ENCODE measurements at places on chromosomes 2 and 18. TPM values are rescaled to one million over a fixed set of nuclear protein-coding genes. Genes with fewer than 3 reads are reported as not detected.

DNA sequence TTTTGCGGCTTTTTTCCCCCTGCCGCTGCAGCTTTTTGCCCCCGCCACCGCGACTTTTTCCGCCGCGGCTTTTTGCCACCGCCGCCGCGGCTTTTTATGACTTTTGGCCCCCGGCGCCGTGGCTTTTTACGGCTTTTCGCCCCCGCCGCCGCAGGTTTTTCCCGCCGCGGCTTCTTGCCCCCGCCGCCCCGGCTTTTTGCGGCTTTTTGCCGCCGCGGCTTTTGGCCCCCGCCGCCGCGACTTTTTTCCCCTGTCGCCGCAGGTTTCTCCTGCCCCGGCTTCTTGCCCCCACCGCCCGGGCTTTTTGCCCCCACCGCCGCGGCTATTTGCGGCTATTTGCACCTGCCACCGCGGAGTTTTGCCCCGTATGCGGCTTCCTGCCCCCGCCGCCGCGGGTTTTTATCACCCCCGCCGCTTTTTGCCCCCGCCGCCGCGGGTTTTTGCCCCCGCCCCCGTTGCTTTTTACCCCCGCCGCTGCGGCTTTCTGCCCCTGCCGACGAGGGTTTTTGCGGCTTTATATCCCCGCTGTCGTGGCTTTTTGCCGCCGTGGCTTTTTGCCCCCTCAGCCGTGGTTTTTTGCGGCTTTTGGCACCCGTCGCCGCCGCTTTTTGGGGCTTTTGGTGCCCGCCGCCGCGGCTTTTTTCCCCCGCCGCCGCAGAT, 2750.9 kb downstream of the RPIA start:
- DNase-seq, result no peak

GRCh38 chr2:34534761-34535160, 935.7 kb upstream of the FAM98A start:
- DNase-seq, result no peak

Gene FAM124B
- not detected for total RNA-seq

DNA sequence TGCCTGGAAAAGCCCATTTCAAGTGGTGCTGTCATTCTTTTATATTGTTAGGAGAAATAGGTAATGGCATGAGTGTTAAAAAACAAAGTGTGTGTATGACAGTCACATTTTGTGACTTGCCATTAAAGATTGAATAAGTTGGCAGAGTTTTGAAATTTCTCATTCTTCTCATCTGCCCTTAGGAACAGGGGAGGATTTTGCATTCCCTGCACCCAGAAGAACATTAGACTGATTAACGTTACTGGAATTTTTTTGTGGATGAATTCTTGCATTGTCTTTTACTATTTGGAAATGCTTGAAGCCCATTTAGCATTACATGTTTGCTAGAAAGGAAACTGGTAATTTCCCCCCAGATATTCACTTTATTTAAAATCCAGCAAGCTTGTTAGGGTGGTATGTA, 162.2 kb downstream of the BABAM2 start:
- no peak for DNase-seq

Gene WDR33
- total RNA-seq, result 22.3 TPM

DNA sequence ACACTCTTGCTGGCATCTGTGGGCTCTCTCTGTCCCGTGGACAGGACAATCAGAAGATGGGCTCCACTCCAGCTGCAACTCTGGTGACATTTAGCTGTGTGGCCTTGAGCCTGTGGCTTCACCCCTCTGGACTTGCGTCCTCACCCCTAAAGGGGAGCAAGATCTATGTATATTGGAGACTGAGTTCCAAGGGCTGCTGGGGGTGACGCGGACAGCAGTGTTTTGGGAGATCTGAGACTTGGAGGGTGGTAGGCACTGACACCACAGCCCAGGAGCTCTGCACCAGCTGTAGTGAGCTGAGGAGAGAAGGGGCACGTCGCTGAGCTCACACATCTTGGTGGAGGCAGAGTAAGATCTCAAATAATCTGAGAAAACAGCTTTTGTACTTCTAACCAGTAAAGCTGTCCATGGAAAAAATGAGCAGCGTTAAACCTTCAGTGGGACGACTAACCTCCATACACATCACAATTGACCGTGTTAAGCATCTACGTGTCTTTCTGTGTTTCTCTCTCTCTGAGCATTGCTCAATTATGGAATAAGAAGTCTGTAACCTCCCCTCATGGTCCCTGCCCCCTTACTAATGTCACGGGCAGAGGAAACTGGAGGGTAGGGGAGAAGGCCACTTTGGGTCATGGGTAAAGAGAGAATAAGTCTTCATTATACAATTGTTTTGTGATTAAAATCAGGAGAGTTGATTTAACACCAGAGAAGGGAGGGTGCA, 85.8 kb downstream of the SH3RF3 start:
- no peak for DNase-seq

DNA sequence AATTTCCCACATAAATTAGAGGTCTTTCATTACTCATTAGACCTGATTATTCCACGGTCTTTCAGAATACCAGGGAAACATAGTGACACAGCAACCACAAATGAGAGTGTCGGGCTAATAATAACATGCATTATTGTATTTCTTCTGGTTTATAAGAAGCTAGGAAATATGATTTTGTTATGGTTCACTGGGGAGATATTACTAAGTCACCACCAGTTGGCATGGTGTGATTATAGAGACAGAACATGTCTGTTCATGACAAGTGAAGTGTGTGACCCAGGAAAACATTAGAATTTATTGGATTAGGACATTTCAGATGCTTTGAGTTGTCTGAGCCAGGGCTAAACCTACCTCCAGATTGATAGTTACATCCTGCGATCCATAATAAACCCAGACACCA, 494.4 kb downstream of the FBXO15 start:
- no peak for DNase-seq

Gene BUB1
- total RNA-seq, result 10.2 TPM

Gene CCDC150
- 4.4 TPM for total RNA-seq

- no peak for DNase-seq
These were observed 34.1 kb downstream of the ITGB6 start for GRCh38 chr2:160165996-160166395.

GRCh38 chr2:19021100-19021476, 337.3 kb downstream of the OSR1 start:
- peak; percentile 39 for DNase-seq

GRCh38 chr2:232275670-232276069, 102.9 kb upstream of the ALPP start:
- DNase-seq, result no peak

DNA sequence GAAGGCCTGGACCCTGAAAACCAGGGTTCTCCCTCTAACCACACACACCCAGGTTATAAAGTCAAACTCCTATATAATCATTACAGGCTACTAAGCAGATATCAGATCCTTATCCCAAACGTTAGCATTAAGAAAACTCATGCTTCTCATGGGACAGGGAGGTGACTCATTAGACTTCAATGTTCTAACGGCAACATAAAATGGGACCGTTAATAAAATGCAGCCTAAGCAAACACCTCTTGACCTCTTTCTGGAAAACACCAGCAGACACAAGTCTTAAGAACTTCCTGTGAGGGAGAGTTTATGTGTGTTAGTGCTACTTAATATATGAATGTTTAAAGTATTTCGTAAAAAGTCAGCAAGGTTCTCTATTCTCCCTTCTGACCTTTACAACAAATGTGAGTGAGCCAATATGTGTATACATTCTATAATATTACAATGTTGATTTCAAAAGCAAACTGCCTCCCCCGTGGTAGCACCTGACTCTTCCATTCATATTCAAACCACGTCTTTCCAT, 31.7 kb downstream of the LPIN2 start:
- peak; percentile 92 for DNase-seq

GRCh38 chr2:172329416-172329773, 98.0 kb upstream of the ITGA6 start:
- no peak for DNase-seq

Gene MAP2
- 58.1 TPM for total RNA-seq

Gene NDC80
- total RNA-seq, result 4.4 TPM

- DNase-seq, result no peak
These were observed 389.6 kb downstream of the TRIB2 start for GRCh38 chr2:13106302-13106701.

DNA sequence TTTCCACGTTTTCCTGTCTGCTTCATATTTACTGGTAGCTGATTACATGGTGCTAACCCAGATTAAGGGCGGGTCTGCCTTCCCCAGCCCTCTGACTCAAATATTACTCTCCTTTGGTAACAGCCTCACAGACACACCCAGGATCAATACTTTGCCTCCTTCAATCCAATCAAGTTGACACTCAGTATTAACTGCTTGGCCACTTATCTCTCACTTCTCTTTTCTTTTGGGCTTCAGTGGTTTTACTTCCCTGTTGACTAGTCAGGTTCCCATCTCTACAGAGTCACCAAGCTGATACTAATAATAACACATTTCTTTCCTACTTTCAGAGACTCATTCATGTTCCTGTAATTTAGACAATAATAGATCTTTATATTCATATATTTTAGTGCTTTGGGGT, 302.2 kb upstream of the MAP2 start:
- DNase-seq, result no peak

DNA sequence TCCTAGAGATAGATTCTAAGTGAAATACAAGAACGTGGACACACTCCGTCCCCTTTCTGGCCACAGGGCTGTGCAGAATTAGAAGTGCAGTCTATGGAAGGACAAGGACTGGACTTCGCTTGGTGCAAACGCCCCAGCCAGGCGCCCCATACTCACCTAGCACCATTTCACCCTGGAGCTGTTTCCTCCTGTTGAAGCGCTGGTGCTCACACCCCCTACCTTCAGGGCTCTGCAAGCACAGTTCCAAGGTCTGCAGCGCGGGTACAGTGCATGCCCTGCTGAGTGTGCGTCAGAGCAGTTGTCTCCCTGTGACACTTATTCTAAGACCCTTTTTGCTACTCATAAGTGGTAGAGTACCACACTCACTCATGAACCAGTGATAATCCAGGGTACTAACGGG, 3.0 kb downstream of the HPCAL1 start:
- DNase-seq, result no peak

Gene EVX2
- not detected for total RNA-seq

DNA sequence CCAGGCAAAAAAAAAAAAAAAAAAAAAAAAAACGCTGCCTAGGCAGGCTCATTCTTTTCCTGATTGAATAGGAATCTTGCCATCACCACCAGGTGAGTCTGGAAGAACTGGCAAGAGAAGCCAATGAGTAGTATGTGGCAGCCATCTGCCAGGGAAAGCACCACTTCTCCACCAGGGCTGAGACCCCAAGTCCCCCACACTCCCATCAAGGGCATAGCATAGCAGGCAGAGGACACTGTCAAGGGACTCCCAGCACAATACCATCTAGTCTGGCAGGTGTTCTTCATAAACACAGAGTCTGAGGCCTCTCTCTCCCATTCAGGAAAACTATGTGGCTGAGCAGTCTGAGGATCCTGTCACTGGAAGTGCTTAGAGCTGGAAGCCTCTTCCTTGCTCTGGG, 538.1 kb upstream of the DSEL start:
- DNase-seq, result no peak

GRCh38 chr2:161434118-161434517, 18.0 kb downstream of the TBR1 start:
- no peak for DNase-seq

GRCh38 chr18:49701190-49701589, 112.1 kb downstream of the ACAA2 start:
- no peak for DNase-seq

DNA sequence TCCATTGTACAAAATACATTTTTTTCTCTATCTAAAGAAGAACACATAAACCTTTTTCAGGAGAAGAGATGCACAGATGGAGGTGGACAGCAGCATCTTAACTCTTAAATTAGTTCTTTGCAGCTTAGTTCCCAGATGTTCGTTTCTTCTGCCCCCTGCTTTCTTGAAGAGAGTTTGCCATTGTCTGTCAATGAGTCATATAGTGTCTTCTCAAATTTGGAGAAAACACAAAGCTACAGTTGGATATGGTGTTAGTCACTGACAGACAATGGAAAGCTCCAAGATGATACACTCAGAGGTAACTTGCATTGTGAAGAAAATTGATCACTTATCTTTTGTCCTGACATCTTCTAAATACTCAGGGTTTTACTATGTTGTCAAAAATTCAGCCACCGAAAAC, 48.8 kb upstream of the TMEFF2 start:
- no peak for DNase-seq

DNA sequence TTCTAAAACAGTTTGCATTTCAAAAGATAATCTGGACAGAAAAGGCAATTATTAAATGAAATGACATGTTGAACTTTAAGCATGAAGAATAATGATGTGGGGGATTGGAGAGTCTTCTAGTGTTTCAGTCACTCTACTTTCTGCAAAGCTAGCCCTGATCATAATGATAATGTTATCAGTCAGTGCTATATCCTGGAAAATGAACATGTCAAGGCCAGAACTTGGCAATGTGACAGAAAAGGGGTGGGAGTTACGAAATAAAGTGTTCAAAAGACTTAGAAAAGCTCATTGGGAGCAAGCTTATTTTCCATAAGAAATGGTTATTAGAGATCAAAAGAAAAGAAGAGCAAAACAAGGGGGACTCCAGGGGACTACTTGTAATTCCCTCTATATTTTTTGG, 288.5 kb upstream of the SLC8A1 start:
- DNase-seq, result no peak

DNA sequence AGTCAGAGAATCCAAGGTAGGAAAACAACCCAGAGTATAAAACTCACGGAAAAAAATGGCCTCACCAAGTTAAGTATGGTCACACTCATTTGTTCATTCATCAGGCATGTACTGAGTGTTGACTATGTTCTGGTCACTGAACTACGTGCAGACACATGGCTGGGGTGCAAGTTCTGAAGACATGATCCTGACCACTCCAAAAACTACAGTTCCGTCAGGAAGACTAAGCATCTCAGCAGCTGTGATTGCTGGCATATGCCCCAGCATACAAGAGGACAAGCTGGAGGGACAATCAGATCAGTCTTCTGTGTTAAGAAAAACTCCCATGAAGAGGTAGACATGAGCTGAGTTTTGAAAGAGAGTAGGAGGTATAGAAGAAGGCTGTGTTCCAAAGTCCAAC, 72.8 kb downstream of the TCF4 start:
- DNase-seq, result no peak

Gene HOXD11
- 16.3 TPM for total RNA-seq

DNA sequence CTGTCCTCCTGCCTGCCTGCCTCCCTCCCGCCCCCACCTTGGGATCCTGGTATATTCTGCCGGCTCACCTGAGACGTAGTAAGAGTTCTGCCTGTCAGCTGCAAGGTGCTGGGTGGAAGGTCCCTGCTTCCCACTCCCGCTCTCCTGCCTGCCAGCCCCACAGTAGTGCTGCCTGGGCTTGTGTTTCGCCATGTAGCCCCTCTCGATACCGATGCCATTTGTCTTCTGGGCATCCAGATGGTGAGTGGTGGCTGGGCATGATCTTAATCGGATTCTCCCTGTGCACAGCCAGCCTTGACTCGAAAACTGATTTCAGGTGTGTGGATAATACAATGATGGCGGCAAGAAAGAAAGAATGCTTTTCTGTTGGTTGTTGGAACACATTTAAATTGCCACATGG, 184.9 kb downstream of the AGAP1 start:
- DNase-seq, result no peak

- DNase-seq, result no peak
These were observed 462 bp upstream of the OTOS start for GRCh38 chr2:240140920-240141319.

- DNase-seq, result no peak
These were observed 231.8 kb downstream of the ETAA1 start for GRCh38 chr2:67628892-67629291.

Gene ATOH8
- 1.0 TPM for total RNA-seq

Data from kidney epithelial cell (primary cell).